ENCODE measurements at places on chromosomes 7 and 10.

DNA sequence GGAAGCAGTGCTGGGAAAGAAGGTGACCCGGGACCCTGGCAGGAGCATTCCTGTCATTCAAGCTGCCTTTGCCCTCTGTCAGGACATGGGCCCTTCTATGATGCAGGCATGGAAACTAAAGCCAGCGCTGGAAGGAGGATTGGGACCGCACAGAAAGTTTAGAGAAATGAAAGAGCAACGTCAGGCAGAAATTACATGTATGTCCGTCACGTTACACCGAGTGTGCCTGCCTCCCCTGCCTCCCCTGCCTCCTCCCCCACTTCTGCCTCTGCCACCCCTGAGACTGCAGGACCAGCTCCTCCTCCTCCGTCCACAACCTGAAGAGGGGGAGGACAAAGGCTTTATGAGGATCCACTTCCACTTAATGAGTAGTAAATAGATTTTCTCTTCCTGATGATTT lies 13.9 kb upstream of the PWWP2B start:
- no peak for DNase-seq

DNA sequence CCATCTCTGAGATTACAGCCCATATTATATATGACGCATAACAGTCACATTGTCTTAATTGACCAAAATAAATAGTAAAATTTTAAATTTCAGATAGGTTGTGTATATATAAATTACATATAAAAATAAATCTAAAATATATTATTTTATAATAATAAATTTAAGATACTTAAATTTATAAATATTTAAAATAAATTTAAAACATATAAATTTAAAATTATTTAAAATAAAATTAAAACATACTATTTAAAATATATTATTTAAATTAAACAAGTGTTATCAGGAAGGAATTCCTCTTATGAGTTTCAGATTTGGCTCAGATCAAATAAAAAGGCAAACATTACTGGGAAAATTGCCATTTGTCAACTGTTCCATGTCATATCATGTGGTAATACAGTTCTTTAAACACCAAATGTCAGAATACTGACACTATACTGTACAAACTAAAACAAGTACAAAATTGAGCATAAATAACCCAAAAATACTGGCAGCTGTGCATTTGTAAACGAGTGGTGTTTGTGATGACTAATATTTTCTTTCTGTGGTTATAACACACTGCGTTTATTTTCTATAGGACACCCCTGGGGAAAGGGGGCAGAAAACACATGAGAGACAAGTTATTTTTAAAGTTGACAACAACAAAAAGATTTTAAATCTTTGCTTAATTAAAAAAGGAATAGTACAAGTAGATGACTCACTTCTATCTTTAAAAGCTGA lies 71.3 kb upstream of the DGKB start:
- no peak for DNase-seq

DNA sequence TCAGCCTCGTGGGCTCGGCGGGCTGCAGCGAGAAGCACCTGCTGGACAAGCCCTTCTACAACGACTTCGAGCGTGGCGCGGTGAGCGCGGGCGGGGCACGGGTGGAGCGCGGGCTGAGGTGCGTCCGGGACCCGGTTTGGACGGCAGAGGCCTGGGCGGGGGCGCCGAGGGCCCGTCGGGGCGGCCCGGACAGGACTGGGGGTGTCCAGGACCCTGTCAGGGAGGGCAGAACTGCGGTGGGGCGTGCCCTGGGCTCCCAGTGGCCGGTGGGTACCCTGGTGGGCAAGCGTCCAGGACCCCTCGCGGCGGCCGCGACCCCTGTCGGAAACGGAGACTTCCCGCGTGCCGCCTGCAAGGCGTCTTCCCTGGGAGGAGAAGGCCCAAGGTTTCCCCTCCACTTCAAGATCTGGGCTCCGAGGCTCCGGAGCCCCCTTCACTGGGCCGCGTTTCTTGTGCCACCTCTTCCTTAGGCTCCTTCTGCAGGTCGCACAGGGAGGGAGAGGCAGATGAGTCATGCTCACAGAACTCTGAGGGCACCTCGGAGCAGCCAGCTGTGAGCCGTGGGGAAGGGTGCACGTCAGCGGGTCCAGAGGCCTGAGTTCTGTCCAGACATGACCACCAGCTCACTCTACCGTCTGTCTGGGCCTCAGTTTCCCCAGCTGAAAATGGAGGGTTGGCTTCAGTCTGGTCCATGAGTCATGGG lies 485 bp downstream of the ALOX5 start:
- no peak for DNase-seq

DNA sequence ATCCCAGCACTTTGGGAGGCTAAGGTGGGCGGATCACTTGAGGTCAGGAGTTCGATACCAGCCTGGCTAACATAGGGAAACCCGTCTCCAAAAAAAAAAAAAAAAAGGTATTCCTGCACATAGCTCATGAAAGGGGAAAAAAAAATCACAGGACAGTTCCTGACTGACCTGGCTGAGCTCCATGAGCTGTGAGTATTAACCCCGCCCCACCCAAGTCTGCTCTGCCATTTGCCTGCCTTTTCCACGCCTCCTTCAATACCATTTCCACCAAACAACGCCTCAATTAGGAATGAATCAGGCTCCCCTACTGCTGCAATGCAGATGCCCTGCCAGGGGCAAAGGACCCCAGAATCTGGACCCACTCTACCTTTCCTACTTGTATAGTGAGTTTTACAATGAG lies 55.0 kb downstream of the PDIA4 start:
- no peak for DNase-seq

DNA sequence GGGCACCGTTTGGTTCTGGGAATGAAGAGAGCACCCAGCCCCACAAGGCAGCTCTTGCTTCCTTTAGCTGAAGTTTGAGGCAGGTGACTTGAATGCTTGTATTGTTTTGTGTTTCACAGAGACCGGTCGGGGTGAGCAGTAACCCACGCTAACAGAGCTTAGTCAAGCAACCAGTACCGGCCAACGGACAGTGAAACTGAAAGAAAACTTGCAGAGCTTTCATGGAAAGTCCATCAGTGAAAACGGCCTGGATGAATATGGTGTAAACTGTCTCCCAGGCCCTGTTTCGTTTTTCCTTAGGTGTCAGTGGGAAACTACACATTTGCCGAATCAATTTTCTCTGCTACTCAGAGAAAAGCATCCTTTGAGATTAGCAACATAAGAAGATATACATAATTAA lies 101.1 kb downstream of the LYZL1 start:
- DNase-seq, result no peak

- no peak for DNase-seq
Observed at GRCh38 chr7:133025056-133025455, 56.8 kb downstream of the CHCHD3 start.

DNA sequence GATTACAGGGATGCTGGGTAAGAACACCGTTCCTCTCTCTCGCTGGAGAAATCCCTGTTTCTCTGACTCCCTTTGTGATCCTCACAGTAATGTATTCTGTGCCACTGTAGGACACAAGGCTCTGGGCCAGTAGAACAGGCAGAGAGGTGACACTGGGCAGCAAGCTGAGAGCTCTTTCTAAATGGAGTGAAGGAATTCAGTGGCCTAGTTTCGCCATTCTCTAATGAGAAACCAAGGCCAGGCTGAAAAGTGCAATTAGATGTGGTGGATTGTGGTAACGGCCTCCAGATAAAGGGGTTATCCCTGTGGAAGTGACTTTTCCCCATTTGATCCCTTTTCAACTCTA lies 12.8 kb downstream of the KCTD7 start:
- no peak for DNase-seq

GRCh38 chr10:87079106-87079836 lies 15.4 kb downstream of the GLUD1 start:
- no peak for DNase-seq

GRCh38 chr7:34312624-34313023 lies 345.4 kb upstream of the NPSR1 start:
- no peak for DNase-seq

DNA sequence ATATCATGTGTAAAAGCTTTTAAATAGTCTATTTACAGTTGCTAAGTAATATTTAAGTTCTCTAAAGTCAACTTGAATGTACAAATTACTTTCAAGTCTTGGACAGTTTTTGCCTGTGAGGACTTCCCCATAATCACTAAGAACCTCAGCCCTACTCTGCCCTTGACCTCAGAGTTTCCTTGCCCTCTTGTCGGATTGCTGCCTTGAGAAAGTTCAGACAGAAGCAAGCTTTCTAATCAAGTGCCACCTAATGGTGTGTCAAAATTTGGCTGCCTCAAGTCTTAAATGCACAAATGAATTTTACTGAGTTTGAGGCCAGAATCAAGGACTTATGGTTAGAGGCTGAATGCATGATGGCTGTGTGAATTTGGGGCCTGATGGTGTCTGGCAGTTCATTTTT lies 88.3 kb upstream of the KAT6B start:
- peak; percentile 84 for DNase-seq

- no peak for DNase-seq
Observed at GRCh38 chr10:6721964-6722615, 142.0 kb upstream of the PRKCQ start.

- DNase-seq, result no peak
Observed at GRCh38 chr10:44164251-44164956, 220.5 kb downstream of the CXCL12 start.

- no peak for DNase-seq
Observed at GRCh38 chr7:137538361-137538762, 194.8 kb upstream of the PTN start.

- DNase-seq, result no peak
Observed at GRCh38 chr10:52741851-52742250, 30.7 kb downstream of the MBL2 start.

GRCh38 chr7:66768865-66769832 lies 28.6 kb downstream of the RABGEF1 start:
- DNase-seq, result no peak

GRCh38 chr7:139231513-139232376 lies 708 bp downstream of the UBN2 start:
- no peak for DNase-seq

DNA sequence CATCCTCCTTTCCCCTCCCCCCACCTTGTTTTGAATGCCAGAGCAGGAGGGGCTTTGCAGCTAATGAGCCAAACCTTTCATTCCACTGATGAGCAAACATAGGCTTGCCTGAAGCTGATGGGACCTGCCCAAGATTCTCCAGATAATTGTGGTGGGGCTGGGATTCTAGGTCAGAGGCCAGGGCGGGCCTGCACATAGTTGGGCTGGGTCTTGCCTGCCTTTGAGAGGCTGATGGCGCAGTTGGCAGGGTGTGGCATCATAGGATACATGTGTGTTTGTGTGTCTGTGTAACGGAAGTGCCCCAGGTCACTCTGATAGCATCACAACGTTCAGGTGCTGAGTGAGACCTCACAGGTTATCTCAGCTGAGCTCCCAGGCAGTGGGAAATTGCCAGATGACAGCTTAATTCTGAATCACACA lies 22.9 kb downstream of the BTBD16 start:
- DNase-seq, result no peak

GRCh38 chr7:4861227-4861626 lies 603 bp downstream of the PAPOLB start:
- DNase-seq, result no peak

- DNase-seq, result no peak
Observed at GRCh38 chr10:119302591-119303253, 95.4 kb downstream of the GRK5 start.

DNA sequence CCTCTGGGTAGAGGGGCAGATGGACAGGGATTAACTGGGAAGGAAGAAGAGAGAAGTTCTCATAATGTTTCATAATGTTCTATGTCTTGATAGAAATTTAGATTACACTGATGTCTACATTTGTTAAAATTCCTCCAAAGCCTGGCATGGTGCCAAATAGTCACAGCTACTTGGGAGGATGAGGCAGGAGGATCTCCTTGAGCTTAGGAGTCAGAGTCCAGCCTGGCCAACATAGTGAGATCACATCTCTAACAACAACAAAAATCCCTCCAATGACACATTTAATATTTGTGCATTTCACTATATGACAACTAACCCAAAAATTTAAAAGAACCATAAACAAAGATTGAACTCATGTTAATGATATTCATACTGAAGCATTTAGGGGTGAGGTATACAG lies 33.0 kb upstream of the PPP1R3C start:
- no peak for DNase-seq

DNA sequence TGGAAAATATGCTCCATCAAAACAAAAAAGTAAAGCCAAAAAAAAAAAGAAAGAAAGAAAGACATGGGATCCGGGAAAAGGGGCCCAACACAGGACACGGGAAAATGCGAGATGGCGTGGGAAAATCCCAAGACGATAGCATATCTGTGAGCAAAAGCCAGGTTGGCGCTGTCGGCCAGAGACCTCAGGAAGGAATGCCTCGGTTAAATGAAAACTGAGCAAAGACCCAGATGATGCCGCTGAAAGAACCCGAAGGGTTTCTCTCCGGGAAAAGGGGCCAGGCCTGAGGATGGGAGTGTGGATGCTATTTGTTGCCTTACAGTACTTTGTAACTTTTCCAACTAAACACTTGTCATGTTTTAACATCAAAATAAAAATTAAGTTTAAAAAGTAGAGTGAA lies 49.5 kb upstream of the PPP2R2D start:
- DNase-seq, result no peak
